ENCODE measurements at places on chromosomes 11 and 22.

GRCh38 chr11:76806608-76807205, 23.6 kb downstream of the TSKU start:
- DNase-seq: no peak

GRCh38 chr11:69173925-69174581, 18.3 kb downstream of the SMIM38 start:
- DNase-seq: no peak

GRCh38 chr11:76185511-76185910, 20.8 kb downstream of the WNT11 start:
- no peak for DNase-seq

DNA sequence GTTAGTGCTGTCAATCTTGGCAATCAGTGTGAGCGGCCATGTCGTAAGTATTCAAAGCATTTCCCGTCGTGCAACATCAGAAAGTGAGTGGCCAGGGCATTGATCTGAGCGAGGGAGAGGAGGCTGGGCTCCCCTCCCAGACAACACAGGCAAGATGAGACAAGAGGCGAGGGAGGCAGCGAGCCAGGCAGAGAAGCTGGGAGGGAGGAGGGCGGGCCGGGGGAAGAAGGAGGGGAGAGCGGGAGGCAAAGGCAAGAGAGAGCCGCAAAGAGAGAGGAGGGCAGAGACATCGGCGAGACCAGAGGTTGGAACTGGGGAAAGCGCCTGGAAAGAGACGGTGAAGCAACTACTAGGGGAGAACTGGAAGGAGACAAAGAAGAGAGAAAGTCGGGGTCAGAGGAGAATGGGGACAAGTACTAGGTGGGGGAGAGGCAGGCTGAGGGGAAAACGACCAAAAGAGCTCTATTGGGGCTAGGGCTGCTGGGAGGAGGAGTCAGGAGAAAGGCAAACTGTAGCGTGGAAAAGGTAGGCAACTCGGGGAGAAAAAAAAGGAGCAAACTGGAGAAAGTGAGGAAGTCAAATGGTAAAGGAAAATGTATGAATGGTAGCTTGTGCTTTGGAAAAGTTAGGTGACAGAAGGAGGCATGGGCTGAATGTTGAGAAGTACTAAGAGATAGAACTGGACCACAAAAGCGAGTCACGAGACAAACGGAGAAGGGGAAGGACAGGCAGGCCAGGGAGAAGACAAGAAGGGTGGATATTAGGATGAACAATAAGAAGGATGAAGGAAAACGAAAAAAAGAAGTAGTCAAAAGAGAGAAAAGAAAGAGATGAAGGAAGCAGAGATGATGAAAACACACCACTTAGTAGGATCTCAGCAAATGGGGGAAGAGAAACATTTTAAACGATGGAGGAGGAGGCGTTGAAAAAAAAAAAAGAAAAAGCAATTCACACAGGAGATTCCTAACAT, 130.5 kb upstream of the C11orf58 start:
- no peak for DNase-seq

GRCh38 chr11:108873941-108874340, 209.1 kb downstream of the DDX10 start:
- no peak for DNase-seq

GRCh38 chr11:69542314-69543168, 61.1 kb downstream of the LINC01488 start:
- DNase-seq: no peak

DNA sequence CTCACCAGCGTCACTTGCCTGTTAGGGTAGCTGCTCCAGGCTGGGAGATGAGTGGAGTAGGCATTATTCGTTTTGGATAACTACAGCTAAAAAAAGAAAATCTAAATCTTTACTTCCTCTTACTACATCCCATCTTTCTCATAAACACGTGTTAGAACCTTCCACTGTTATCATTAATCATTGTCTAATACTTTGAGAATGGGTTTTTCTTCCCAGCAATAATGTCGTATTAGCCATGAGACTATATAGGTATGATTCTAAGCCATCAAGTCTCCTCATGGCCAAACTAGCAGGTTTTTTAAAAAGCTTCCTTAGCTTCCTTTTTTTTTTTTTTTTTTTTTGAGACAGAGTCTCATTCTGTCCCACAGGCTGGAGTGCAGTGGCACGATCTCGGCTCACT, 3.9 kb upstream of the TEF start:
- no peak for DNase-seq

DNA sequence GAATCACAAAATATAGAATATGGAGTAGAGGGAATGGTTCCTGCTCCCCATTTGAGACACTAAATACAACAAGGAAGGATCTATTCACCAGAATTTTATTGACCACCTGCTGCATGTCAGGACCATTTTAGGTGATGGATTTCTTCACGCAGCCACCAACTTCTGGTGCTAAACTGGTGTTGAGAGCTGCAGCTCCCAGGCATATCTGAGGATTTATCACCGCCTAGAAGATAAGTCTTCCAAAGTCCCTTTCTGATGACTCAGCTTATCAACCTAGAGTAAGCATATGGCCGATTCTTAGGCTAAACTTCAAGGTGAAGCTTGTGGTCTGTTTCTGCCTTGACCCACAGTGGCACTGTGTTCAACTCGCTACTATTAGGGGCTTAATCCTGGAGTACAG, 6.7 kb downstream of the DDI1 start:
- no peak for DNase-seq

DNA sequence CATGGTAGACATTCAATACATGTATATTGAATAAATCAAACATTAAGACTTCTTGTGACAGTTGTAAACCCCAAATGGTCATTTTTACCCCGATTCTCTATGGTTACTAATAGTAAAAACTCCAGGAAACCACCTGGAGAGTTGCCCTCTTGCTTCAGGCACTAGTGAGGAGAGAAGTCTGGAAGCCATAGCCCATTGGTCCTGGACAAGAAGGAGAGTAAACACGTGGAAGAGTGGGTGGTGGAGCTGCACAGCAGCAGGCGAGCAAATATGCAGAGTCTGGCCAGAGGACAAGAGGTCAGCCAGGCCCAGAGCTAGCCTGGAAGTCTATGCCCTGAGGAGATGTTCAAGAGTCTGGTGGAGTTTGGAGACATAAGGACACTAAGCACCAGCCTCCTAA, 17.7 kb downstream of the DCHS1 start:
- no peak for DNase-seq

DNA sequence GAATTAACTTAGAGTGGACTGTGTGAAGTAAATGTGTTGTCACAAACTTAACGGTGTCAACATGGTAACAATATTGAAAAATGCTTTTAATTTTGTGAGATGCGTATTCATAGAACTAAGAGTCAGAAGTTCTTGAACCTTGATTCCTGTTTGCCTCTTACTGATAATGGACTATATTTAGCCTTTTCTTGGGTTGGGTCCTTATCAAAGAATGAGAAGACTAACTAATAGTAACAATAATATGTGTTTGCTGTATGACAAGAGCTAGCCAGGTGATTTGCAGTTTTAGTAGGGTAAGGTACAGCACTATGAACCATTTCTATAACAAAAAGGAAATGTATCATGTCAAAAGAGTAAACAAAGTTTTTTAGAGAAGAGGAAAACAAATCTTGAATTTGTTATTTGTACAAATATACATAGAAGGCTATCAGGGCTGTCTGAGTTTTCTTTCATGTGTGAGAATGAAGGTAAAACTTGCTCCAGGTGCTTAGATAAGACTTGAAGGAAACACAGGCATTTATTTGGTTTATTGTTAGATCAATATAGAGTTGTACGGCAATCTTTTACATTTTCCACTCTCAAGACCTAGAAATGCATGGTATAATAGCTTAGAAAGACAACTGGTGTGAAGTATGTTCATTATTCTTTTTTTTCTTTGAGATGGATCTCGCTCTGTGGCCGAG, 74.1 kb downstream of the PACS1 start:
- no peak for DNase-seq

DNA sequence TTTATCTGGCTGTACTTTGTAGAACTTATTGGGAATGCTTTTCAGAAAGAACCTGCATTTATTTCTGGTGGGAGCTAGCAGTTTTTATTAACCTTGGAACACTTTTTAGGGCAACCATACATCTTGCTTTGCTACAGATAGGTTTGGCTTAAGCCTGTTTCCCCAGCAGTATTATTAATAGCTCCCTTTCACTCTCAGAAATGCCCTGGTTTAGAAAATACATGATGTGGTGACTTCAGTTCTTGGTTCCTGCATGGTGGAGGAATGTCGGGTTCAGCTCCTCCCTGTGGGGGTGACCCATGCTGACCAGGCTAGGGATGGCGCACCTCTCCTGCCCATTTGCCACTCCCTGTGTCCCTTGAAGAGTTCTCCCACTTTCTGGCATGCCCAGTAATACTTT, 28.2 kb downstream of the ZBED4 start:
- DNase-seq: no peak

GRCh38 chr11:118168751-118169150, 7.7 kb downstream of the SCN2B start:
- DNase-seq: no peak

GRCh38 chr22:47144076-47144765, 381.8 kb downstream of the TBC1D22A start:
- DNase-seq: no peak

DNA sequence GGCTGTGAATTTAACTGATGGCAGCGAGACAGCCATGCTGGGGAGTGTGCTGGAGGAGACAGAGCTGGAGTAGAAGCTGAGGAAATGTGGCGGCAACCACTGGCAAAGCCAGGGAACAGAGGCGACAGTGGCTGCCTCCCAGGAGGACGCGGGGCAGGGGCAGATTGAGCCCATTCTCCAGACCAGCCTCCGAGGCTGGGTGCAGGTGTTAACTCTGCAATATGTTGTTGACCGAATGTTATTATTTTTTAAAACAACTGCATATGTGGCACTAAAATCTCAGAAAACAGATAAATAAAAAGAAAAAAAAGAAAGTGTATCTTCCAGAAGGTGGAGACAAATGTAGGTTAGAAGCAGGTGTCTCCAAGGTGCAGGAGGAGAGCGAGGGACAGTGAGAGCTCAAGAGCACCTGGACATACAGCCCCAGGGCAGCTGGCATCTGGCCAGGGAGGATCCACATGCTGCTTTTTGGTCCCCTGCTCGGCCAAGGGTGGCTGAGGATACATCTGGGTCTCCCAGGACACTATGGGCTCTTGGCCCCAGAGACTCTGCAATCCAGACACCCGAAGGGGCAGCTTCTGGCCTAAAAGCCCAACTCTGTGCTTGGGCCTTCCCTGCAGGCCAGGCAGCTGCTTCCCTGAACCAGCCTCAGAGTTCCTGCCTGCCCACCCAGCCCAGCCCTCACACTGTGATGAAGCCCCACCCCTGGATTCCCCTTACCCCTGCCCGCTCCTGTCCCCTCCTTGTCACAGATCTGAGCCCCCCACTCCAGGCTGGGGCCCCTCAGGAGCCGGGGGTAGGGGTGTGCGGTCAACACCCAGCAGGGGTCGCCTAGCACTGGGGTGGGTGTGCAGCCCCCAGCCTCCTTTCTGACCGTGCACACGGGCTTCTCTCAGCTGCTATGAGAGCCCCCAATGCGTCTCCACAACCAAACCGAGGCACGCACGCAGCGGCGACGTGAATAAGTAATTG, 12.9 kb downstream of the RTN4R start:
- DNase-seq: no peak

- no peak for DNase-seq
These were observed 5.0 kb upstream of the LRFN4 start for GRCh38 chr11:66851698-66852465.

GRCh38 chr11:46421257-46421880, 29.8 kb upstream of the CHRM4 start:
- DNase-seq: no peak

DNA sequence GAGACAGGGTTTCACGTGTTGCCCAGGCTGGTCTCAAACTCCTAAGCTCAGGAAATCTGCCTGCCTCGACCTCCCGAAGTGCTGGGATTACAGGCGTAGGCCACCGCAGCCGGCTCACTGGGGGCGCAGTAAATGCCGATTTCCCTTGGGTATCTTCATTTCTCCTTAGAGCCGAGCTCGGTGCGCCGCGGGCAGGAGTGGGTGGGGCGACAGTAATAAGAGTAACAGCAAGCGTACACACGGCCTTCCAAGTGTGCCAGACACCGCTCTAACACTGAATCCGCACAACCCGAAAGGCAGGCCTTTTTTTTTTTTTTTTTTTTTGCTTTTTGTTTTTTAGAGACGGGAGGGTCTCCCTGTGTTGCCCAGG, 500 bp upstream of the ADSL start:
- DNase-seq: peak; percentile 62

GRCh38 chr22:17079572-17079971, 5.2 kb upstream of the IL17RA start:
- no peak for DNase-seq

GRCh38 chr22:37674951-37675929, at the start of gene LGALS1:
Gene LGALS1, plus strand, starts transcription at chr22:37675636. Its CDS starts 67 bp downstream, at chr22:37675703.
- DNase-seq: peak; percentile 44

GRCh38 chr11:104051778-104052177, 15.3 kb downstream of the DDI1 start:
- DNase-seq: no peak

- DNase-seq: peak; percentile 65
These were observed 24.8 kb downstream of the APOL1 start for GRCh38 chr22:36277482-36278291.

Measured in stimulated activated CD4-positive, alpha-beta T cell treated with anti-CD3 and anti-CD28 coated beads, Interleukin-12 subunit alpha, Interleukin-12 subunit beta, amount 100 ng/mL, for 4 hours (primary cell).